T-cell (primary cell): ENCODE measurements at places on chromosomes 11 and 22.

GRCh38 chr11:6268820-6269219 lies 9.2 kb downstream of the CCKBR start:
- DNase-seq = no peak

DNA sequence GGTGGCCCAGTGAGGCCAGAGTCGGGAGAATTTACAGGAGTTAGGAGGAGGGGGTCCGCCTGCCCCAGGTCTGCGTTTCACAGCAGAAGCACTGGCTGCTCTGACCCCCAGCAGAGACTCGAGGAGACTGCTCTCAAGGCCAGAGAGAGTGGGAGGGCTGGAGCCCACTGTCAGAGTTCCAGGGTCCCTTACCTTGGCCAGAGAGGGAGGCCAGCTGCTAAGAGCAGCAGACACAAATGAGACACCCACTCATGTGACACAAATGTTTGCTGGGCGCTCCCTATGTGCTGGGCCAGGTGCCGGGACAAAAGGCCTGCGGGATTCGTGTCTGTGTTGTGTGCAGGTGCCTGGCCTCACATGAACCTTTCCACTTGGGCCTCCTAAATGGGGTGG lies 2.8 kb upstream of the TNFRSF13C start:
- DNase-seq = no peak

- no peak for DNase-seq
Measured at GRCh38 chr11:104073950-104074705, 37.7 kb downstream of the DDI1 start.

DNA sequence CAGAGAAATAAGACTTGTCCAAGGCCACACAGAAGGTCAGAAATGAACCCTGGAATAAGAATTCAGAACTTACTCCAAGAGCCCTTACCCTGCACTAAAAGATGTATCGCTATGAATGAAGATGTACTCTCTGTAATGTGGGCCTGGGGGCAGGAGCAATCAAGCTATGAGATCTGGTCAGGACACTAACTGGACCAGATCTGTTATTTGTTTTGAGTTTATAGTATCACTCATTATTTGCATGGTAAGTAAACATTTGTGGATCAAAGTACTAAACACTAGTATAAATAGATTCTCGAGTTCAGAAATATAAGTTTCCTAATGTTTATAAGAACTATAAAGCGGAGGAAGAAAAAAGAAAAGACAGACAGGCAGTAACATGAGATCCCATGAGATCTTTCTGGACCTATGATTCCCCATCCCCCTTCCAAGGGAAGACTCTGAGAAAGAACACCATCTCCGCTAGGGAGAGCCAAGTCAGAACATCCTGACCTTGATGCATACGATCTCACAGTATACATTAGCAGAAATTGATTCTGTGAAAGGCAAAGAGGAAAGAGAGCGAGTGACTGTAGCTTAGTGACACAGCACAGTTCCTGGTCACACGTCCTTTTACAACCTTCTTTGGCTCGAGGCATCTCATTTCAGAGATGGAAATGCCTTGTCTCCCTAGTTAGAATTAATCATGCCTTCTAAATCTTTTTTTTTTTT lies 71.2 kb downstream of the USP35 start:
- DNase-seq = no peak

- DNase-seq = no peak
Measured at GRCh38 chr11:96199563-96200025, 143.4 kb downstream of the MAML2 start.

- DNase-seq = no peak
Measured at GRCh38 chr22:17121233-17122195, at the start of gene TMEM121B. Gene TMEM121B (minus strand): TSS chr22:17121360. CDS start chr22:17121127, 233 bp downstream.

DNA sequence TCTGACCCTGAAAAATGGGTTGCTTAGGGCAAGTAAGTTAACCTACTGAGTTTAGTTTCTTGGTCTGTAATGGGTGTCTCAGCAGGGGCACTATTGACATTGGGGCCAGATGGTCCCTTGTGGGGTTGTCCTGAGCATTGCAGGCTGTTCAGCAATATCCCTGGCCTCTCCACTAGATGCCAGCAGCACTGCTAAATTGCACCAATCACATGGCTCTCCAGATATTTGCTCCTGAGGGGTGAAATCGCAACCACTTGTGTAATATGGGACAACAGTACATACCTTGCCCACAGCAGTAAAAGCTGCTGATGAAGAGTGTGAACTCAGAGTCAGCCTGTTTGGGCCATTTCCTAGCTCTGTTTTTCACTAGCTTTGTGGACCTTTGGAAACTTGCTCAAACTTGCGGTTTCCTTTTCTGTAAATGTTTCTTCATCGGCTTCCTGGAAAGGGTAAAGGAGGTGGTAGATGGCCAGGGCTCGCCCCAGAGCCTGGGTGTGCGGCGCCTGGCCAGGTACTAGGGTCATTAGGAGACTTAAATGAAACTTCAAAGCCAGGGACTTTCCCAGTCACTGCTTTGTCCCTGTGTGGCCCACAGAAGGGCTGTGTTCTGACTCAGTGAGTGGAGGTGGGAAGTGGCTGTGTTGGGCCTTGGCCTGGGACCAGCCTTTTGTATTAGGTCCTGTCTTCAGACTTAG lies 13.0 kb downstream of the NCF4 start:
- DNase-seq = no peak

- DNase-seq = peak; percentile 32
Measured at GRCh38 chr11:15101072-15101709, 13.5 kb upstream of the INSC start.

- peak; percentile 98 for DNase-seq
Measured at GRCh38 chr22:43014869-43015676, at the start of gene PACSIN2. Gene PACSIN2 (minus strand): TSS chr22:43015149. CDS start chr22:42912080, 103,069 bp downstream.

DNA sequence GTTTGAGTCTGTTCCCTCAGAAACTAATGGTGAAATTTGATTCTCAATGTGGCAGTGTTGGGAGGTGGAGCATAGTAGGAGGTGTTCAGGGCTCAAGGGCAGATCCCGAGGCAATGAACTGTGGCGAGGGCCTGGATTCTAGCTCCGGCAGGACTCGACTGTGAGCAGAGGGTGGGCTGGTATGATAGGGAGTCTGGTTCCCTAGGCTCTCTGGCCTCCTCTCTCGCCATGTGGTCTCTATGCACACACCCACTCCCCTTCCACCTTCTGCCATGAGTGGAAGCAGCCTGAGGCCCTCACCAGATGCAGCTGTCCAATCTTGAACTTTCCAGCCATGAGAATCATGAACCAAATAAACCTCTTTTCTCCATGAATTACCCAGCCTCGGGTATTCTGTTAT lies 32.3 kb downstream of the ATP6V1E1 start:
- no peak for DNase-seq

GRCh38 chr11:102564110-102564509 lies 33.6 kb upstream of the MMP7 start:
- DNase-seq = no peak

GRCh38 chr11:48111891-48112290 lies 104.7 kb upstream of the OR4B1 start:
- no peak for DNase-seq

DNA sequence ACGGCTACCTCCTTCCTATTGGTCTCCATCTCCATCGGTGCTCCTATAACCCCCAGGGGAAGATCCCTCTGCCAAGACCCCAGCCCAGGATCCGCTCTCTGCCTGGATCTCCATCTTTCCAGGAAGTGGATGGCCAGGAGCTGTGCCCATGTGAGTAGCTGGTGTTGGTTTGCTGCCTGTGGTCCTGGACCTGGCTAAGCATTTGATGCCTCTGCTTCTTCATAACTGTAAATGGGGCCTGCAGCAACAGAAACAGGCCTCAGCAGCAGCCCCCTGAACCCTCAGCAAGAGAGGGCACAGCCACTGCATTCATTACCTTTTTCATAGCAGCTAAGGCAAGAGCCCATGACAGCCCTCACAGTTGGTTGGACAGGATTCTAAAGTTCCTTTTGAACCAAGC lies 26.6 kb upstream of the CSNK2A3 start:
- DNase-seq = no peak

DNA sequence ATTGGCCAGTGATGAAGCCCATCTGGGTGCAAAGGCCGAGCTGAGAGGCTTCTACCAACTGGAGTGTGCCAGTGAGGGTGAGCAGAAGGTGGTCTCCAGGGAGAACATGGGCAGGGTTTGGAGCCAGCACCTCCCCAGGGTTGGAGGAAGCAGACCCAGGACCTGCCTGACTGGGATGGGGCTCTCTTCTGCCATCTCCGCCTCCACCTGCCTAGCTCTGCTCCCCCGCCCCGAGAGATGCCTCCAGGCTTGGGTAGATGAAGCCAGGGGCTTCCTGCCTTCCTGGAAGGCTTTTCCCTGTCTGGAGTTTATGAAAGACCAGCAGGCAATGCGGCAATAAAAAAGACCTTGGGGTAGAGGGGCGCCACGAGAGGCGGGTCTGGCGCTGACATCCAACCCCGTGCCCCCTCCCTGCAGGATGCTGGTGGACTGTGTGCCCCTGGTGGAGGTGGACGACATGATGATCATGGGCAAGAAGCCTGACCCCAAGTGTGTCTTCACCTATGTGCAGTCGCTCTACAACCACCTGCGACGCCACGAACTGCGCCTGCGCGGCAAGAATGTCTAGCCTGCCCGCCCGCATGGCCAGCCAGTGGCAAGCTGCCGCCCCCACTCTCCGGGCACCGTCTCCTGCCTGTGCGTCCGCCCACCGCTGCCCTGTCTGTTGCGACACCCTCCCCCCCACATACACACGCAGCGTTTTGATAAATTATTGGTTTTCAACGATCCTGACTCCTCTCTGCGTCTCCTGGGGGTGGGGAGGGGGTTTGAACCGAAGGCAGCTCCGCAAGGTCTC lies 3.3 kb downstream of the SELENOM start:
- no peak for DNase-seq

GRCh38 chr11:2131371-2132236 lies 7.6 kb downstream of the IGF2 start:
- no peak for DNase-seq

GRCh38 chr11:102345904-102346303 lies 1.1 kb upstream of the BIRC2 start:
- no peak for DNase-seq

- no peak for DNase-seq
Measured at GRCh38 chr11:2480874-2481220, 36.0 kb downstream of the KCNQ1 start.

DNA sequence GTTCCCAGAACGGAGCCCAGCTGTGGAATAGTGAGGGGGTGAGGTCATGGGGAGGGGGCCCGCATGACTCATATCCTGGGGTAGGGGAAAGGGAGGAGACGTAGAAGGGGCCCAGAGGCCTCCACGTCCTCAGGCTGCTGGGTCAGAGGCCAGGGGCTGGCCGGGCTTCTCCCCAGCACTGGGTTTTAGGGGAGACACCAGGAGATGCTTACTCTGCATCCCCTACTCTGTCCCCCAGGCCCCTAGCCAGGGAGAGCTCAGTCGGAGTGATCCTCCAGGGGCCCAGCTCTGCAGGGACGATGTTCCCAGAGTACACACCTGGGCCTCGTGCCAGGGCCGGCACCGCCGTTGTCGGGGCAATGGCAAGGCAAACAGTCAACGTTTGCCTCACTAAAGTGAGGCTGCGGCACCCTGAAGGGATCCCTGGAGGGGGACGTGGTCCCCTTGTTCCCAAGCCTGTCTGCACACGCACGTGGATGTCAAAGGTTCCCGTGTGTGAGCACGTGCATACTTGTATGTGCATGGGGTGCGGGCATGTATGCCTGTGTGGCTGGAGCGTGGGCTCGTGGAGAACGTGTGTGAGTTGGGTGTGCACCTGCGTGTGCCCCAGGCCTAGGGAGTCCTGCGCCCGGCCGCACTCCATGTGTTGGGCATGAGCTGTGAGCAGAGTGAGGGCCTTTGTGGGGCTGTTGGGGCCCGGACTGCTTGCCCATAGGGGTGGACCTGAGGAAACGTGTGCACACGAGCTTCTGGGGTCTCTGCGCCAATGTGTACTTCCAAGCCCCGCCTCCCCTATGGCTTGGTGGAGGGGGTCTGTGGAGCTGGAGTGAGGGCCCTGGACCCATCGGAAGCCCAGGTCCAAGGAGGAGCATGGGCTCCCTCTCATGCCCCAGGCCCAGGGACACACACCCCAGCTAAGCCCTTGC lies 14.2 kb downstream of the PRR33 start:
- DNase-seq = no peak

DNA sequence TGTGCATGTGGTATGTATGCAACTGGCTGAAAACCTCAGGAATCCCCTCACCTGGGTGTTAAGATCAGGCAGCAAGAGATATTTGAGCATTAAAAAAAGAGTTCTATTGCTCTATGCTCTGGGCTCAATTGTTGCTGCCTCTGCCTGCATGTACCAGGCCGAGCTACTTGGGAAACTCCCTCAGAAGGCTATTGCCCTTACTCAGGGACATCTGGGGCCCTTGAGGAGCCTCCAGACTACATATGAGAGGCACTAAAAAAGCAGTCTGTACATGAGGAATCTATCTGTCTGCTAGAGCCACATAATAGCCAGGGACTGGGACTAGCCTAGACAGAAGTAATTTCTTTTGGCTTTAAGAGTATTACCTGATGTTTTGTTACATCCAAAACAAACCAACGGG lies 120.1 kb downstream of the SWAP70 start:
- no peak for DNase-seq
